ENCODE measurements at places on chromosomes 12 and 14.

DNA sequence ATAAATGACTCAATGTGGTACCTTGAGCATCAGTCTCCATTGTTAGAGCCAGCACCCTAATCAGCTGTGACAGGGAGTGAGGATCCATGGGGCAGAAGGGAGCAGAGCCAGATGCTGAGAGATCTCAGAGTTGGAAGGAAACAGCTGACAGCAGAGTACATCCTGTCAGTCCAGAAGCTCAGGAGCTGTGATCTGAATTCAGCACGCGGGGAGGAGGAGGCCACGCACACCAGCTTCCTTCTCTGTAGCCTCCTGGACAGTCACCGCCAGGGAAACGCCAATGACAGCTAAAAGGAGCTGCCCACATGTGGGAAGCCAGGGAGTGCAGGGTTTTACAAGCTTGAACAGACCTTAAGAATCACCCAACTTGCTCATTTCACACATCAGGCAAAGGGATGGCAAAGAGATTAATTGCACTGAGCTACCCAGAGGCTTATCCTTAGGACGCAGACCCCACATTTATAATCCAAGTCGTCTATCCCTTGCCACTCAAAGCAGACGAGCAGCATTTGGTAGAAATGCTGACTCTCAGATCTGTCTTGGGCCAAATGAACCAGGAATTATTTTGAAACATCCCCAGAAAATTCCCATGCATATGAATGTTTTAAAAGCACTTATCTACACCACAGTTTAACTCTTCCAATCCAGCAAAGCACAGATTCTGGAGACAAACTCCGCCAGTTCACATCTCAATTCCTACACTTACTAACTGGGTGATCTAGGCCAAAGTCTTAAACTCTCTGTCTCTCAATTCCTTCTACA is 322.6 kb upstream of the TMTC1 start:
- DNase-seq = no peak

GRCh38 chr14:100279133-100279532 is 27.1 kb downstream of the SLC25A29 start:
- no peak for DNase-seq

- DNase-seq = no peak
These were observed 7.1 kb upstream of the MYF6 start for GRCh38 chr12:80700327-80700726.

DNA sequence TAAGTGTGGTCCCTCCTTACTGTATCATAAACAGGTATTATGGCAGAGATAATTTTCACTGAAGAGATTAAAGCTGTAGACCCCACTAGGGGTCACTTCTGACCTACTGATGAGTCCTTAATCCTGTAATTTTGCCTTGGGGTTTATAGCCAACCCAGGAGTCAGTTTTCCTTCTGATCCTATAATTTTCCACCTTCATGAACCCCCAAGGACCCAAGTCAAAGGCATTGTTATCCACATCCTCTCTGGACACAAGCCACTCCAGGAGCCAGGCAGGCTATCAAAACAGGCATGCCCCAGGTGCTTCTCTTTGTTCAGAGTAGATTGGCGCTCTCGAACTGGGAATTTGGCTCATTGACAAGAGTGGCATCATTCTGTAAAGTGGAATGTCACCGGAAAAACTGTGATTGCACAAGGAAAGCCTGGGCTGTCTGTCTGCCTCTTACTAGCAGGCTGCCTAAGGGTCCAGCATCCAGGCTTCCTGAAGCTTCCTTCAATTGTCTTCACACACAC is 1523.2 kb upstream of the FLRT2 start:
- DNase-seq = no peak

- no peak for DNase-seq
These were observed 40.9 kb downstream of the ATL1 start for GRCh38 chr14:50600849-50601248.

- no peak for DNase-seq
These were observed 7.9 kb upstream of the OAS3 start for GRCh38 chr12:112930350-112930749.

DNA sequence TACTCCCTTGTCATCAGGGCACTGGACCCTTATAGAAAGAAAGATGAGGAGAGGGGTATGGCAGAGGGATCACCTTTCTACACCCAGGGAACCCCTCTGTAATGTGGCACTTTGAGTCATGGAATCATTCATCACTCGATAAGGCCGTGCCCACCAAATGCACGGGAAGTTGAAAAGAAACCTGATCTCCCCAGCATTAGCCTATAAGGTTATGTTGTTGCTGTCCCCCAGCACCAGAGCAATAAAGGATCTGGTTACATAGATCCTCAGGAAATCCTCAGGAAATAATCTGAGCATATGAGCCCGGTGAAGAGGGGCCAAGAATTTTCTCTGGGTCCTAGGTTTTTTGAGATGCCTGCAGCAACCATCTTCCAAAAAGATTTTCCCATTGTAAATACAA is 148.8 kb upstream of the CRY1 start:
- DNase-seq = peak; percentile 20

- peak; percentile 89 for DNase-seq
These were observed 77.8 kb upstream of the MAX start for GRCh38 chr14:65179918-65180724.

DNA sequence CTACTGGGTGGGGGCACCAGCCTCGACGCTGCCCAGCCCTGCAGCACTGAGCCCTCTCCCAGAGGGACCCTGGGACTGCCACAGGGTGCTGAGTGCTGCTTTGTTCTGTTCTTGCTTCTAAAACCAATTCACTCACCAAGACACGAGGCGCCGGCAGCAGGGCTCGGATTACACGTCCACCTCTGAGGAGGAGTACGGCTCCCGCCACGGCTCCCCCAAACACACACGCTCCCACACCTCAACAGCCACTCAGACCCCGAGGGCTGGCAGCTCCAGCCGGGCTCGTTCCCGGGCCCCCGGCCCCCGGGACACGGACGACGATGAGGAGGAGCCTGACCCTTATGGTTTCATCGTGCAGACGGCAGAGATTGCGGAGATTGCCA is 24.3 kb downstream of the CEP170B start:
- no peak for DNase-seq

DNA sequence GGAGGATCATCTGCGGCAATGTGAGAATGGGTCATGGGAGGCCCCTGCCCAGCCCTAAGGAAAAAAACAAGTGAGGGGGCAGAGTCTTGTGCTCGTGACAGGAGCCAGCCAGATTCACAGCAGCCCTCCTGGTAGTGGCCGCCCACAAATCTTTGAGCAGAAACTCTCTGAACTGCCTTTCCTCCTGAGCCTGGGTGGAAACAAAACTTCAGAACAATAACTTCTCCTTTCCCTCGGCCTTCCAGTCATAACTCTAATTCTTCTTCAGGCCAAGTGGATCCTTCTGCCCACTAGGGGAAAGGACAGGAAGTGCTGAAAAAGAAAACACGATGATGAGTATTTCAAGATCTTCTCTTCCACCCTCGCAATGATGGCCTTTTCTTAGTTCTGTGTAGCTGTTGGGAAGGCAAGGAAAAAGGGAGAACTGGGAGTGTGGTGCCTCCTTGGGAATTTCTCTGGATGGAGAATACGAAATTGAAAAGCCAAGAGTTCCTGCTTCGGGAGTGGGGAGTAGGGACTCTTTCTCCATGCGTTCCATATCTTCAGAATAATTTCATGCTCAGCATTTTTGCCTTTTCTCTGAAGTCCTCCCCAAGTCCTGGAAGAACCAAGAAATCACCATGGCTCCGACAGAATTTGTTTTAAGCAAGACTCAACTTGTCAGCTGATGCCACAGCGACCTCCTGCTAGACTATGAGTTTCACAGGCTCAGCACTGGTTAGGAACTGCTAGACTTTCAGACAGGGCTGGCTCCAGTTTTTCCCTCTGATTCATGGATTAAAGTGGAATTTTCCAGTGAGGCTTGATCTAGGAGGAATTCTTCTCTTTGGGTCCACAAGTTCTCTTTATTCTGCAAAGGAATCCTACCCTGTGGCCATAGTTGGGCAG is 188.9 kb downstream of the CAND1 start:
- DNase-seq = no peak

DNA sequence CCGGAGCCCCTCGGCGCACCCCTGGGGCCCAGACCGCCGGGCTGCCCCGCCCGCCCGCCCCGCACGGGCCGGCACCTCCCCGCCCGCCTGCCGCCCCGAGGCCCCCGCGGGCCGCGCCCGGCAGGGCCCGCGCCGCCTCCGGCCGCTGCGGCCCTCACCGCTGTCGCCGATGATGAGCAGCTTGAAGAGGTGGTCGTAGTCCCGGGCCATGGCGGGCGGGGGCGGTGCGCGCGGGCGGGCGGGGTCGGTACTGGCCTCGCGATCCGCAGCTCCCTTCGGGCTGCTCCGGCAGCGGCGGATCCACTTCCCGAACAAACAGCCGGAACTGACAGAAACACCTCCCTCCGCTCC is at the start of gene RAB35:
Gene RAB35, minus strand, starts transcription at position 313 of the 351 bp plus-strand sequence. Its CDS starts 103 bp downstream, at position 210.
- DNase-seq = no peak

DNA sequence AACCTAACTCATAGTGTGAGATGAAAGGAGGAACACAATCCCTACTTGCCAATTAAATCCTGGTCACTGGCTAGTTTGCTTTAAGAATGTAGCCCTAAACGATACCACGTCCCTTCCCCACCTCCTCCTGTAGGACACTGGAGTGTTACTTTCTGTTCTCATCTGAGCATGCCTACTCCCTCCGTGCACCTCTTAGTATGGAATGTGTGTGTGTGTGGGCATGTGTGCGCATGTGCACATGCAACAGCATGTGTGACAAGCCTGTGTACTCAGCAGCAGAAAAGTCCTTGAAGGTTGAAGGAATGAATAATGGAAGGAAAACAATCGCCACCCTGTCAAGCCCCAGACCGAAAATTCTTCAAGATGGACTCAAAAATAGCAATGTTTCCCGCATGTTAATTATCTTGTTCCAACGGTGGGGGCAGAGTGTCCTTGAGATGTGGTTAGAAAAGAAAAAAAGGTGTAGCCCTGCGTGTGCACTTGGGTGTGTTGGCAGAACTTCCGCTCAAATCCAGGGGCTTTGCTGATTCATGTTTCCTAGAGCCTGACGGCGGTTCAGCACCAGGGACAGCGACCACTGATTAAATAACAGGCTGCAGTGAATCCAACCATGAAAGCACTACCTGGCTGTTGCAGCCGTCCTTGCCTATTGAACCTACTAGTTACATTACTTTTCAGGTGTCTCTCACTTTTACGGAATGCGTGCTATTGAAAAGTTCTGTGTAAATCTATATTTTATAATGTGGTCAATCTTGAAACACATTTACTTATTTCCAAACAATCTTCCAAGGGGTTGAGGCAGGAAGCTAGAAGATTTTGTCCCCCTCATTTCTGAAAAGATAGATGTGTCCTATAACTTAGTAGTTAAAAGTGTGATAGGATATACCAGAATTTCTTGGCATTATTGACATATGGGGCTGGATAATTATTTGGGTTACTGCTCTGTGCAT is 79.8 kb downstream of the SRRM4 start:
- DNase-seq = peak; percentile 7

GRCh38 chr12:82695531-82695930 is 8.8 kb downstream of the TMTC2 start:
- DNase-seq = no peak

- DNase-seq = peak; percentile 97
These were observed 41.4 kb downstream of the BORCS5 start for GRCh38 chr12:12398026-12398859.

GRCh38 chr14:105485739-105486162 is 935 bp upstream of the CRIP1 start:
- DNase-seq = no peak

- DNase-seq = no peak
These were observed 41.4 kb downstream of the ACTN1 start for GRCh38 chr14:68937471-68938270.

DNA sequence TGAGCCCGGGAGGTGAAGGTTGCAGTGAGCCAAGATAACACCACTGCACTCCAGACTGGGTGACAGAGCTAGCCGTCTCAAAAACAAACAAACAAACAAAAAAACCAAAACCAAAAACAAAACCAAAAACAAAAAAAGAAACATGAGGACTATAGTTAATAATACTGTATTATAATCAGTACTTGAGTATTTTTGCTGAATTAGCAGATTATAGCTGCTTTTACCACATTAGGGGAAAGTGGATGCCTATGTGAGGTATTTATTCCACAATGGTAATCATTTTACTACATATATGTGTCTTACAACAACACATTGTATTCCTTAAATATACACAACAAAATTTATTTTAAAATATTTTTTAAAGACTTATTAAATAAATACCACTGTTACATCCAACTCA is 101.4 kb upstream of the PPP4R3A start:
- no peak for DNase-seq

- DNase-seq = peak; percentile 19
These were observed 66.3 kb downstream of the MBIP start for GRCh38 chr14:36254020-36254624.

- DNase-seq = no peak
These were observed 11.9 kb upstream of the METAP2 start for GRCh38 chr12:95462081-95462480.

DNA sequence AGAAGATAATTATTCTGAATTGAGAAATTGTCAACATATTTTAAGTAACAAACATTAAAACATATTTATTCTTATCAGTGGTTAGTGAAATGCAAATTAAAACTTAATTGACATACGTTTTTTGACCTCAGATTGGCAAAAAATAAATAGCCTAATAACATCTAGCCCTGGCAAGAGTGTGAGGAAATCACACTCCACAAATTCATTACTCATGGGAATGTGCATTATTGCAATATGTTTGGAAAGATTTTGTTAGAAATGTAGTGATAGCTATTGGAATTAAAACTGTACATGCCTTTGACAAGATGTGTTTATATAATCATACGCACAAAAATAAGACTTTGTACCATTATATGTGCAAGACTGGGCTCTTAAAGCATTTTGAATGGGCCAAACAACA is 168.6 kb downstream of the KITLG start:
- DNase-seq = no peak

GRCh38 chr12:131370791-131371347 is 340.0 kb upstream of the SFSWAP start:
- no peak for DNase-seq

GRCh38 chr12:132542661-132543060 is 52.7 kb downstream of the FBRSL1 start:
- no peak for DNase-seq

- no peak for DNase-seq
These were observed 39.0 kb downstream of the BAZ2A start for GRCh38 chr12:56591126-56591525.

DNA sequence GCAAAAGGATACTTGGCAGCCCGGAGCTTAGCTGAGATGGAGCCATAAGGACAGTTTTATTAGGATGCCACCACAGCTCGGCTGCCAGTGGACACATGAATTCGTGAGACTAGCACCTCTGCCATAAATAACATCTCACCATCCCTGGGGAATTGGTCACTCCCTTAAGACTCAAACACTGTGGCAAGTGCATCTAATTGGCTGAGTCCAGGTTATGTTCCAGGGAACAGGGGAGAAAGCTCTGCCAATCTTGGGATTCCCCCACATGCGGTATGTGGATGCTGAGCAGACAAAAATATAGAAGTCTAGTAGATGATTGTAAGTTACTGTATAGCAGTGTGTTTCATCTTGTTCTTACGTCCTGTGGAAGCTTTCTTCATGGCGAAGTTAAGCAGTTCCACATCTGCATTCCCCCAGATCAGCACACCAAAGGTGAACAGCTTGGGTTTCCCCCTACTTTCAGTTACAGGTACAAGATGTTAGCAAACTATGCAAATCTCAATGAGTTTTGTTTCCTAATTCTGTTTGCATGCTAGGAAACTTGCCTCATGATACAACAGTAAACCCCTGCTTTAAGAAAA is 131.1 kb downstream of the ETV6 start:
- DNase-seq = no peak

GRCh38 chr12:70619471-70620152 is 17.6 kb downstream of the PTPRB start:
- peak; percentile 70 for DNase-seq
